ENCODE measurements at places on chromosomes 3 and 15.

DNA sequence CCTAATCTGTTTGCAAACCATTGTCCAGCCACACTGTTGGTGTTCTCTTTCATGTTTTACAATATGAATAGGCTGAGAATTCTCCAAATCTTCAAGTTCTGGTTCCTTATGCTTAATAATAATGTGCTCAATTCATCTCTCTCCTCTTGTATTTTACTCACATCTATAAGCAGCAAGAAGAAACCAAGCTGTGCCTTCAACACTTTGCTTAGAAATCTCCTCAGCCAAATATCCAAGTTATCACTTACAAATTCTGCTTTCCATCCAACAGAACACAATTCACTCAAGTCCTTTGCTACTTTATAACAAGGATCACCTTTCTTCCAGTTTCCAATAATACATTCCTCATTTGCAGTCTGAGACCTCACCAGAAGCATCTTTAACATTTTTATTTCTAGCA, 117.5 kb downstream of the LRRC28 start:
- no peak for DNase-seq

DNA sequence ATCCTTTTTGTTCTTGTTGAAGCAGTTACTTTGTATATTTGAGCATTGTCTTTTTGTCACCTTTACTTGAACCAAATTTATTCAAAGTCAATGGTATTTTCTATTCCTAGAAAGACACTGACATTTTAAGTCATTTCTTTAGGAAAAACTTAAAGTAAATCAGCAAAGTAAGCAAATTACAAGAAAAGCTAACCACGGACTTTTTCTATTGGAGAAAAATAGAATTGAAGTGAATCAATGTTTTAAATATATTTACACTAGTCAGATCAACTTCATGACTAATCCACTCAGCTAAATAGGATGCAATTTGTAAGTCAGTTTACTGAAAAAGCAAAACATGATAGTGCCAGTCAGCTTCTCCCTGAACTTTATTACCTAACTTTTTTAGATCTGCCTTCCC, 733.8 kb upstream of the ALCAM start:
- DNase-seq = no peak

DNA sequence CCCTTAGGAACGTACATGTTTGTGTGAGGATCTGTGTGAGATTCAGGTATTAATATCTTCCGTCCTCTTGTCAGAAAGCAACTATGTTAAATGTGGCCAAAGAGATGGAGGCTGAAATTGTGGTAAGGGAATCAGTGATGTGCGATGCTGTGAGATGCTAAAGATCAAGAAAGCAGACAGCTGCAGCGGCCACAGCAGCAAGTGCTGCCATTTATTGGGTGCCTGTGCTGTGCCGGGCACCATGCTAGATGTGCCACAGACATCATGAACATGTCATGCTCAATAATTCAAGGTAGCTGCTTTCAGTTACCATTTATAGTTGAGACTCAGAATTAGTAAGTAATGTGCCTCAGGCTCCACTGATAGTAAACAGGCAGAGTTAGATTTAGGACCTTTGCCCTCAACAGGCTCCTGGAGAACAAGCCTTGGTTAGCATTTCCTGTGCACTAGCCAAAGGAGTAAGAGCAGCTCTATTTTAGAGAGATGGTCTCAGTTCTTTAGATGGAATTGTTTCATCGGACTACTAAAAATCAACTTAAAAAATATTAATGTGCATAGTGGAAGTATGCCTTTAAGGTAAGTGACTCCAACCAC, 24.9 kb downstream of the LARS2 start:
- no peak for DNase-seq

DNA sequence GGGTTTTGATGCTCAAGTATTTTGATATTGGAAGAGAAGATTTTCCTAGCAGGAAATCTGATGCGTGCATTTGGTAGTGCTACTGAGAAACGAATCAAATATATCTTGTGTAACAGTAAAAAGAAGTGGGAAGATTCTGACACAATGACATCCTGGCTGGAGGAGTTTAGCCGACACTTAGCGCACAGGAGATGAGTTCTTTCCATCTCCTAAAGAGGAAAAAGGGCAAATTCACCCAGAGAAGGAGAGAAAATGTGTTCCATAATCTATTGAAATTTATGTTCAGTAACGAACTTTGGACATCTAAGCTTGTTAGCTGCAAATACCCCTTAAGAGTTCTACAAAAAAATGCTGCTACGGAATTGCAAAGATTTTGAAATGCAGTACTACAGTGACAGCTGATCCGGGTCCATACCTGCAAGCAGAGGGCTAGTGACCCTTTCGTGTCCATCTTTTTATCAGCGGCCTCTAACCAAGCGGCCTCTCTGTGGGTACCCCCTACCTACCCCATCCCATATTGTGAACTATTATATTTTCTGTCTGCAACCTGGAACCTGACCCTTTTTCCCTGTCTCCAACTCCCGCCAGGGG, 971 bp downstream of the CPOX start:
- DNase-seq = no peak

DNA sequence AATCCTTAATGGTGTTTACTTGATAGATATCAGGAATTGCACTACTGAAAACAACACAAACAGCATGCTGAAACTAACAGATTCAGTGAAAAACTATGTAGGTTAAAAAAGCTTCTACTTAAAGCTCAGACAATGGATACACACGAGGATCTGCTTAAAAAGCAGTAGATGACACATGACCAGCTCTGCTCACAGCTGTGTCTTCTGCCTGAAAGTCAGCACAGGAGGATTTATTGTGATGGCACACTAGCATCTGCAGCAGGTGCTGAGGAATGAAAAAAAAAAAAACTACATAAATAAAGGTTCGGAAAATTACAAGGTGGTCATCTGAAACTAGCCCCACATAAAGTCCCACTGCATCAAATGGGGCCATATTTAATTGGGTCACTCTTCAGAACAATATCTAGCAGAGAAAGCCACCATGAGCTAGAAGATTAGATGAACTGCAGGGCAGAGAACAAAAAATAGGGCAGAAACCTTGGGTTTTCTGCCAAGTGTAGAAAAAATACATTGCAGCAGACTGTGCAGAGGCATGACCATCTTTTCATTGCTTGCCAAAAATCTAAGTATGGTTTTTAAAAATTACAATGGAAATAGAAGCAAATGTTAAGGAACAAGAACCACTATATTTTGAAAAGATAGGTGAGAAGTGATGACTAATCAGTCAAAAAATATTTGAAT, 13.2 kb upstream of the GOLM2 start:
- DNase-seq = no peak

- peak; percentile 76 for DNase-seq
Observed at GRCh38 chr3:37996785-37997301, 6.3 kb downstream of the VILL start.

GRCh38 chr15:63122002-63122875, 578 bp downstream of the LACTB start:
- DNase-seq = peak; percentile 93

Measured in AG20443 (cell line).